Stimulated activated CD8-positive, alpha-beta memory T cell treated with anti-CD3 and anti-CD28 coated beads, Interleukin-15, amount 100 ng/mL, for 4 hours (primary cell): ENCODE measurements at places on chromosomes 3 and 15.

GRCh38 chr3:172375206-172375850, 72.9 kb downstream of the GHSR start:
- no peak for DNase-seq

DNA sequence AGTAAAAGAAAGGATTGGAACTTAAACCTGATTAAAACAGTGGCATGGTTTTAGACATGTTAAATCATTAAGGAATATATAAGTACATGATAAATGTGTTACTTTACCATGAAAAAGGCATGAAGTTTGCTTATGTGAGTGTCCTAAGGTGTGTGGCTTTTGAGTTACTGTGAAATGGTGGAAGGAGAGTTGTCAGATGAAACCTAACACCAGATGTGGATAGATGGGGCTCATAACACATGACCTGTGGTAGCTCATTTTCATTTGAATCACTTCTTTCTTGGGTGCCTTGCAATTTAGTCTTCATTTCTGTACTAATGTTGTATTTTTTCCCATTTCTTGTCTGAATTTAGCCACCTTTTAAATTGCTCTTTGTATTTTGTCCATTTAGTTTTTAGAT, 13.0 kb downstream of the MEF2A start:
- DNase-seq, result no peak

DNA sequence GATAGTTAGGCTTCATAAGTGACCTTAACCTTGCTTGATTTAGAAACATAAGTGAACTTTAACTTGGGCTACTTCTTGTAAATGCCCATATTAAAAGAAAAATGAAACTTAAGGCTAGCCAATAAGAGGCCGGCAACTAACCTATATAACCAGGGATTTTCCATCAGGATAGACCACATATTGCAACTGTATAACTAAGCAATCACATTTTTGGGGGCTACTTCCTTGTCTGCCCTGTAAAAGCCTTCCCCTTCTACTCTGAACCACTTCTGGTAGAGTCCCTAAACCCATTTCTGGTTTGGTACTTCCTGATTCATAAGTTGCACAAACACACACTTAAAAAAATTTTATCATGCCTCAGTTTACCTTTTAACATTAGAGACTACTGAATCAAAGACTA, 150.9 kb upstream of the UBE2E2 start:
- DNase-seq, result no peak

- no peak for DNase-seq
Observed at GRCh38 chr15:68414206-68414555, 17.8 kb downstream of the ITGA11 start.

DNA sequence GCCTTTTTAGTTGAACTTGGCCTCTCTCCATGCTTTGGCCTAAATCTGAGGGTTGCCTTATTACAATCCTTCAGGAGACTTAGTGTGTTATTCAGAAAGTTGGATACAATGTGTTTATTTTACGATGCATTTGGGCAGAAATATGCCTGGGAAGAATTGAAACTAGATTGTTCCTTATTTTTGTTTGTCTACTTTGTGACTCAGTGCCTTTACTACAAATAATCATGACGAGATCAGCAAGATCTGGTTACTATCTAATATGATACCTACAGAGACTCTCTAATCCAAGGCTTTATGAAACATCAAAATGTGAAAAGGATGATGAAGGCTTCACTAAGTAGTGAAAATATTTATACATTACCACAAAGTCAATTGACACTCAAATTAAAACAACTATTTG, 82.2 kb downstream of the RBMS3 start:
- no peak for DNase-seq
